GM10248 (cell line): ENCODE measurements at places on chromosomes 12 and 14.

GRCh38 chr12:131152587-131152986 lies 198.9 kb downstream of the ADGRD1 start:
- no peak for DNase-seq

DNA sequence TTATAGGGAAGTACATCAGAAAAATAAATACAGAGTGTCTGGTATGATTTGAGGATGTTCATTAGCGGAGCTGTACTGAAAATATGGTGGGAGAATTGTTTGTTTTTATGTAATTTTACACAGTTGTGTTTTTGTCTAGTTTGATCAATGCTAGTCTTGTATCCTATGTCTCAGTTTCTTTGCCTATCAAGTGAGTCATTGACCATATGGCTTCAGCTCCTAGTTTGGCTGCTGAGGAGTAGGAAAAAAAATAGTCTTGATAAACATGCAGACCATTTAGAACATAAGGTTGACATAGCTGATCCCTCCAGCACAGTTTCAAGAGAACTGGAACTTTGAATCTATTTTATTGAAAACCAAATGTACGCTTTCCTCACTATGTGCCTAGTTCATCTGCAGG lies 1292.1 kb upstream of the FLRT2 start:
- no peak for DNase-seq

DNA sequence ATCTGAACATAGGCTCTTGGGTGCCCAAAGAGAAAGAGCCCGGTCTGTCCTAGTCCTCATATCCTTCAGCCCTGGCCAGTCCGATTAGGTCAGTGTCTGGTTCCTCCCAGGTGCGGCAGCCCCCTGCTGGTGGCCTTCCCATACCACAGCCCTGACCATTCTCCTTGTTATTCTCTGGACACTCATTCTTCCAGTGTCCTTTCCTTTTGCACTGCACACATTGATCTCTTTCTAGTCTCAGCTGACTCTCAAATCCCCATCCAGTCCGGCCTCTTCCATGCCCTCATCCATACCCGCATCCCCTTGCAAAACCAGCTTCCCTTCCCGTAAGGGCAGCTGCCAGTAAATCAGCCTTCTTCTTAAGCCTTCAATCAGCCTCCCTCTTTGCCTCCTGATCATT lies 1316.3 kb downstream of the TMEM121 start:
- no peak for DNase-seq

DNA sequence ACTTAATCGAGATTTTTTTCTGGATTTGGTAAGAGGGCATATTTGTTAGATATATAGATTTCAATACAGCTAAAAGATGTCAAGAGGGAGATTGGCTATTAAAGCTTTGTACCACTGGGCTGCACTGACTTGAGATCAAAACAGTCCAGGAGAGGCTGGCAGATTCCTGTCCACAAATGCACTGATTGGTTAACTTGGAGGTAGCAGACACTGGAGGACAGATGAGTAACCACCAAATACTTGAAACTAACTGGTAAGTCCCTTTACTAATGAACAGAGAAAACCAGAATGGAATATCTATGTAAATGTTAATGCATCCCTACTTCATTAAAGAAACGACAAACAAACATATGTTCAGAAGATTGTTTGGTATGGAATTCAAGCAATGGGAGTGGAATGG lies 416.6 kb downstream of the LRIG3 start:
- no peak for DNase-seq

GRCh38 chr12:13372386-13372785 lies 175.9 kb downstream of the EMP1 start:
- no peak for DNase-seq

- no peak for DNase-seq
Measured at GRCh38 chr12:126144603-126145002, 1079.4 kb downstream of the AACS start.
